Stimulated activated CD4-positive, alpha-beta T cell treated with anti-CD3 and anti-CD28 coated beads, Interleukin-2, amount 100 ng/mL, for 48 hours (primary cell): ENCODE measurements at places on chromosomes 13 and 19.

GRCh38 chr13:63501702-63502101 is 2086.1 kb upstream of the PCDH20 start:
- DNase-seq = no peak

DNA sequence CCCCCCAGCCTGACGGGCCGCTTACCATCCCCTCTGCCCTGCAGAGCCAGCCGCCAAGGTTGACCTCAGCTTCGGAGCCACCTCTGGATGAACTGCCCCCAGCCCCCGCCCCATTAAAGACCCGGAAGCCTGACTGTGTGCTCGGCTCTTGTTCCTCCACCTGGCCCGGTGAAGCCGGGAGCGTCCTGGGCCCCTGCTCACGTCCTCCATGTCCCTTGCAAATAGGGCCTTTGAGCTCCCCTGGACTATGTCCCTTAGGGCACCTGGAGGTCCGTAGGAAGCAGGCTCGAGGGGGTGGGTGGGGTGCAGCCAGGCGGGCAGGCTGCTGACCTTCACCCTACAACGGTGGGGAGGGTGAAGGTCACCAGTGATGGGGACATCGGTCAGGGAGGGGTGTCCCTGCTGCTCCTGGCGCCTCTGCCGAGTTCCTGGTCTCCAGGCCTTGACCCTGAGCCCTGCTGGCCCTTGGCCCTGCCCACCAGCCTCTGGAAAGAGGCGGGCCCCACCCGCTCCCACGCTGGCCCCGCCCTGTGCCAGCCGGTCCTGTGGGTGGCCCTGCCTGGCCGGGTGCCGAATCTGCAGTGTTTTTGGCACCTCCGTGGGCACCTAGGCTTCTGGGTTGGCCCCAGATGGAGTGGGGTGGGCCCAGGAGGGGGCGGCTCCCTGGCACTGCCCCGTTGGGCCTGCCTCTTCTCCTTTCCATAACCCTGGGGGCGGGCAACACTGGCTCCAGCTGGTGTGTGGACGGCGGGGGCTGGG is 3.3 kb downstream of the ATP5F1D start:
- DNase-seq = no peak

DNA sequence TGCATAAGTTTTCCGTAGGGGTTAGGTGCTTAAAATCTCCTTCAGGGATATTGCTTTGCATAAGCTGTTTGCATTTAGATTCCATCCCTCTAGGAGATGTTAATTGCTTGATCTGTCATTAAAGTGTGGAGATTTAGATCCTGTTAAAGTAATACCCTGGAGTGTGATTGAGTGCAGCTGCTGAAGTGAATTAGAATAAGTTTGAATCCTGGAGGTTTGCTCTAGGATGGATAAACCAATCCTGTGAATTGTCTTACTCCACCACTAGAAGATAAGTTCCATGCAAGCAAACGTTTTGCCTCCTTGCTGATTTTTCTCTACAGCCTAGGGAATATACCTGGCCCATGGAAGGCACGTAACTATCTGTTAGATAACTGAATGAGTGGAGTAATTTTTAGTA is 1487.2 kb upstream of the PRR20A start:
- DNase-seq = no peak

GRCh38 chr13:28620011-28620830 is 38.7 kb upstream of the POMP start:
- no peak for DNase-seq

DNA sequence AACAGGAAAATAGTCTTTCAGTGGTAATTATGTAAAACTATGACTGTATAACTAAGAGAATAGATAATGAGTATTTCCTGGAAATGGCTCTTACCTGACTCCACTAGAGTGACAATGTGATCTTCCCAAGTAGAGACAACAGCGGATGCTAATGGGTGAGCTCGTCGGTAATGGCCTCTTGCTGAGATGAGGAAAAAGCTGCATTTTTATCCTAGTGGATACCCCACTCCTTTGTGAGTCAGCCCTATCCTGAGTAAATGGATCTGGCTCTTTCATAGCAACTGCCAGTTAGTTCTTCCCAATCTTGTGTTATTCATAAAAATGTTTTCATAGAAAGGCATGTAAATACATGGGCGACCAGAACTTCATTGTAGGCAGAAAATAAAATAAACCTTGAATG is 299.5 kb downstream of the NALCN start:
- no peak for DNase-seq
